ENCODE measurements at places on chromosomes 3 and 15. TPM values are rescaled to one million over a fixed set of nuclear protein-coding genes. Genes with fewer than 3 reads are reported as not detected.

DNA sequence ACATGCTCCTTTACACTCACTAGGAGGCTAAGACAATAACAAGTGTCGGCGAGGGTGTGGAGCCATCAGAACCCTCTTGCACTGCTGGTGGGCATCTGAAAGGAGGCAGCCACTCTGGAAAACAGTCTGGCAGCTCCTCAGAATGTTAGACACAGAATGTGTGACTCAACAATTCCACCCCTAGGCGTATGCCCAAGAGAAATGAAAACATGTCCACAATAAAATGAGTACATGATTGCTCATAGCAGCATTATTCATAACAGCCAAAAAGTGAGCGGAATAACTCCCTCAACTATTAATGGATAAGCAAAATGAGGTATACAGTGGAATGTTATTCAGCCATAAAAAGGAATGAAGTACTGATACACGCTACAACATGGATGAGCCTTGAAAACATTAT is 57.8 kb downstream of the WNT7A start:
- H3K27me3 ChIP-seq = no peaks in the 10 kb centered on the region
- no peaks in the 10 kb centered on the region for H3K36me3 ChIP-seq
- no peaks in the 10 kb centered on the region for H3K4me1 ChIP-seq
- H3K4me3 ChIP-seq = no peak overlapping the region
- no peak overlapping the region for H3K27ac ChIP-seq
- DNase-seq = no peak

GRCh38 chr3:188471723-188472122 is 317.8 kb downstream of the LPP start:
- H3K4me3 ChIP-seq = no peak overlapping the region
- H3K36me3 ChIP-seq = no peaks in the 10 kb centered on the region
- DNase-seq = no peak
- H3K4me1 ChIP-seq = peaks cover 16% of the 10 kb centered on the region
- no peaks in the 10 kb centered on the region for H3K27me3 ChIP-seq
- H3K27ac ChIP-seq = no peak overlapping the region

- H3K36me3 ChIP-seq = no peaks in the 10 kb centered on the region
- H3K27ac ChIP-seq = no peak overlapping the region
- H3K4me1 ChIP-seq = peaks cover 6% of the 10 kb centered on the region
- DNase-seq = no peak
- no peak overlapping the region for H3K4me3 ChIP-seq
These were observed 25.6 kb upstream of the TCF12 start for GRCh38 chr15:56892659-56893363.

GRCh38 chr15:80878867-80879250 is 99.7 kb downstream of the CEMIP start:
- no peaks in the 10 kb centered on the region for H3K36me3 ChIP-seq
- peaks cover 3% of the 10 kb centered on the region for H3K27me3 ChIP-seq
- no peak overlapping the region for H3K4me3 ChIP-seq
- H3K27ac ChIP-seq = no peak overlapping the region

- no peak for DNase-seq
- H3K4me3 ChIP-seq = no peak overlapping the region
- H3K27me3 ChIP-seq = no peaks in the 10 kb centered on the region
- H3K27ac ChIP-seq = no peak overlapping the region
- H3K4me1 ChIP-seq = no peaks in the 10 kb centered on the region
- no peaks in the 10 kb centered on the region for H3K36me3 ChIP-seq
These were observed 107.6 kb upstream of the FGF7 start for GRCh38 chr15:49315391-49315823.

DNA sequence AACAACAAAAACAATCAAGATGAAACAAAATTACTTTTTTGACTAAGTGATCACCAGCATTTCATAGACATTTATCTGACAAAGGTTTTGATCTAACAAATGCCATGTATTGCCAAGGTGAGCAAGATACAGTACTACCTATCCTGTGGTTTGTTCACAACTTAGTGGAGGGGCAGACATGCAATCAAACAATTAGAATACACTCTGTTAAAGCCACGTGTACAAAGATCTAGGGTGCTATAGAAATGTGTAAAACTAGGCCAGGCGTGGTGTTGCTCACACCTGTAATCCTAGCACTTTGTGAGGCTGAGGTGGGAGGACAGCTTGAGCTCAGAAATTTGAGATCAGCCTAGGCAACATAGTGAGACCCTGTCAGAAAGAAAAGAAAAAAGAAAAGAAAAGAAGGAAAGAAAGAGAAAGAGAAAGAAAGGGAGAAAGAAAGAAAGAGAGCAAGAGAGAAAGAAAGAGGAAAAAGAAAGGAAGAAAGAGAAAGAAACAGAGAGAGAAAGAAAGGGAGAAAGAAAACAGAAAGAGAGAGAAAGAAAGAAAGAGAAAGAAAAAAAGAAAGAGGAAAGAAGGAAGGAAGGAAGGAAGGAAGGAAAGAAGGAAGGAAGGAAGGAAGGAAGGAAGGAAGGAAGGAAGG is 1.4 kb upstream of the TRIM69 start:
- H3K4me1 ChIP-seq = peaks cover 4% of the 10 kb centered on the region
- H3K27ac ChIP-seq = no peak overlapping the region
- no peak for DNase-seq

GRCh38 chr3:186532598-186533072 is 11.5 kb downstream of the CRYGS start:
- no peaks in the 10 kb centered on the region for H3K36me3 ChIP-seq
- H3K4me3 ChIP-seq = no peak overlapping the region
- H3K27me3 ChIP-seq = no peaks in the 10 kb centered on the region
- no peak overlapping the region for H3K27ac ChIP-seq
- no peak for DNase-seq

- no peaks in the 10 kb centered on the region for H3K4me1 ChIP-seq
- no peaks in the 10 kb centered on the region for H3K36me3 ChIP-seq
- H3K4me3 ChIP-seq = no peak overlapping the region
- H3K27me3 ChIP-seq = no peaks in the 10 kb centered on the region
These were observed 40.1 kb downstream of the SETMAR start for GRCh38 chr3:4343258-4343657.

PPM1L gene
- total RNA-seq = 2.3 TPM

ISLR2 gene
- total RNA-seq = not detected

RASL12 gene
- not detected for total RNA-seq
